ENCODE measurements at places on chromosomes 2 and 18.

DNA sequence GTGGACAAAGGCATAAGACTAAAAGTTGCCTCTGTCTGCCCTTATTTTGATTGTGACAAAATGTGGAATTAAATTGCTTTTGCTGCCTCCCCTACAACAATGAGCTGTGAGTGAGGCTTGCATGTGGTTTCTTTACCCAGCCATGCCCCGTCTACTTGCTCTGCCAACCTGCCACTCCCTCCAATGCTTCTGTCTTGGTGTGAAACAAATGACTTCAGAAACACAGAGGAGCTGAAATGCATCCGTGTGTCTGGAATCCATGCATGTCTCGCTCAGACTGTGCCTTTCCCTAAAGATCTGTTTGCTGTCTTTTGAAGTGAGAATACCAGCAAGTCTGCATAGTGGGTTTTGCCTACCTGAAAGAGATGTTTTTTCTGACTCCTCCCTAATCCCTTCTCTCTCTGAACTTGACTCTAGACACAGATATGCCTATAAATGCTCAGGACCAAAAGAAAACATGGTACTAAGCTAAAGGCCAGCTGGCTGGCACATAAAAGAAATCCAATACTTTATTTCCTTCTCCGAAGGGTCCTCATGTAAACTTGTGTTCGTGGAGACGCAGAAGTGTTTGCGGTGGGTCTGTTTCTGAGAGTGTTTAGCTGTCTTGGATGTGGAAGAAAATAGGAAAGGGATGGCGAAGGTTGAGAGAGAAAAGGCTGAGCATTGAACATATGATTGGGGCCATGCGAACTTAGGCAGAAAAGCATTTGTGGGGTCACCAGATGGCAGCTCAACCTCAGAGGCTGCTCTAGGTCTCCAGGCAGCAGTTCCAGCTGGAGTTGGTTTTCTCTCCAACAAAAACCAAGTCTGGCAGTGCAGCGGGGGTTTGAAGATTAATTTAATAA, 120.5 kb downstream of the CCBE1 start:
- no peak for DNase-seq

DNA sequence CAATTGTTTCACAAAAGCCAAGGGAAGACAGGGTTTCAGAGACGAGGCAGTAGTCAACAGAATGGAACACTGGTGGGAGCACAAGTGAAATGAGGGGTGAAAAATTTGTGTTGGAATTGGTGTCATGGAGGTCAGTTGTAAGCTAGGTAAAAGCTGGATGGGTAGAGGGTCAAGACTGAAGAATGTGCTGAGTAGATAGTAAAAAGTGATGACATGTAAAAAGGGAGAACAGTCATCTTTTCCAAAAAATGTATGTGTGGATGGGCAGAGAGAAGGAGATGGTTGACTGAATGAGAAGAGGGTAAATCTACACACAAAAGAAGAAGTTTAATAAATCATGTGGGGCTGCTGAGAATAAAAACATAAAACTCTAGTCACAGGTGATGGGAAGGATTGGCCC, 92.7 kb upstream of the COL3A1 start:
- DNase-seq = no peak

GRCh38 chr2:186544255-186544675, 45.6 kb upstream of the ITGAV start:
- no peak for DNase-seq

GRCh38 chr2:130156624-130157004, 11.7 kb upstream of the CCDC74B start:
- DNase-seq = no peak

- no peak for DNase-seq
These were observed 90.2 kb downstream of the NPAS2 start for GRCh38 chr2:100910111-100910510.

DNA sequence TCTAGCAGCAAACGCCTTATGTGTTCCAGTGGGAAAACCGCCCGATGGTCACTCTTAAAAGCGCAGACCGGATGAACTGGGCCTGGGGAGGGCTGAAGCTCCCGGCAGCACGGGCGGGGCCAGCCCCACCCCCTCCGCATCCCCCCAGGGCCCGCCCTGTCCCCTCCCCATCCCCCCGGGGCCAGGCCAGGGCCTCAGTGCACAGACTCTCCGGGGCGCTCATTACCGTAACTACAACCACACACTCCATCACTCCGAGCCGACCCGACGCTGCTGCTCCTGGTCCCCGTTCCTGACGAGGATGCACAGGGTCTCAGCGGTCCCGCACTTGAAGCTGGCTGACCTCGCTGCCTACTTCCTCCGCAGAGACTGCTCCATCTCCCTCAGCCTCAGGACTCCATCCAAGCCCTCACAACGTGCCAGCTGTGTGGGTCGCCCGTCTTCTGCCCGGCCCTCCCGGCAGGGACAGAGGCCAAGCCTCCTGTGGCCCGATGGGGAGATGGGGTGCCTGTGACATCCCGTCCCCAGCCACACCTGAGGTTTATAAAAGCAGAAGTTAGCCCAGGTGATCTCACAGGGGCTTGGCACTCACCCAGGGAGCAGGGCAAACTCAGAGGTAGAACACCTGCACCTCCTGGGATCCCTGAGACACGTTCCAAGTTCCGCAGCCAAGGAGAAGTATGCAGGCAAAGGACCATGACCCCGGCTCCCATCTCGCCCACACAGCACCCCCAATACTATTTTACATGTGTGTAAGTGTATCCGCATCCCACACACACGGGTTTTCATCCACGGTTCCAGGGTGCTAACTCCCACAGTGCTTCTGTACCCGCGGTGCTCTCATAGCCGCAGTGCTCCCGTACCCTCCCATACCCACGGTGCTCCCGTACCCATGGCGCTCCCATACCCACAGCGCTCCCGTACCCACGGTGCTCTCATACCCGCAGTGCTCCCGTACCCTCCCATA, 36.0 kb downstream of the SLC66A2 start:
- DNase-seq = no peak

- no peak for DNase-seq
These were observed 896.5 kb upstream of the PIK3C3 start for GRCh38 chr18:41058351-41059125.

- DNase-seq = no peak
These were observed 181.3 kb downstream of the INSIG2 start for GRCh38 chr2:118269408-118270051.

DNA sequence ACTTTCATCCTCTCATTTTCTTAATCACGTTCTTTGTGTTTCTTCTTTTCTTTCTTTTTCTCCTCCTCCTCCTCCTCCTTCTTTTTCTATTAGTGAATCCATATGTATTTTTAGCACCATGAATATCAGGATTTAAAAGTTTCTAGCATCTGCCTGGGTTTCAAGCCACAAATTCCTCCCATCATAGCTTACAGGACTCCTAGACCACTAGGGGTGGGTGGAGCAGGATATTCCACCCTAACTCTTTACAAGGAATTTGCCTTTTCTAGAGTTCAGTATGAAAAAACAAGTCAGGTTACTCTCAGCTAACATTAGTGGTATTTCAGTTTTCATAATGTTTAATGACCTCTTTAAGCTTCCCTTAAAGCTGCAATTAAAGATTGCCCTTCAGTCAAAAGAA, 19.1 kb upstream of the LRRTM1 start:
- no peak for DNase-seq

GRCh38 chr2:178479758-178480226, 465 bp upstream of the PLEKHA3 start:
- no peak for DNase-seq

GRCh38 chr18:75128051-75128605, 80.8 kb downstream of the PTGR3 start:
- DNase-seq = no peak

- DNase-seq = no peak
These were observed 9.4 kb upstream of the EPG5 start for GRCh38 chr18:45976566-45976965.

DNA sequence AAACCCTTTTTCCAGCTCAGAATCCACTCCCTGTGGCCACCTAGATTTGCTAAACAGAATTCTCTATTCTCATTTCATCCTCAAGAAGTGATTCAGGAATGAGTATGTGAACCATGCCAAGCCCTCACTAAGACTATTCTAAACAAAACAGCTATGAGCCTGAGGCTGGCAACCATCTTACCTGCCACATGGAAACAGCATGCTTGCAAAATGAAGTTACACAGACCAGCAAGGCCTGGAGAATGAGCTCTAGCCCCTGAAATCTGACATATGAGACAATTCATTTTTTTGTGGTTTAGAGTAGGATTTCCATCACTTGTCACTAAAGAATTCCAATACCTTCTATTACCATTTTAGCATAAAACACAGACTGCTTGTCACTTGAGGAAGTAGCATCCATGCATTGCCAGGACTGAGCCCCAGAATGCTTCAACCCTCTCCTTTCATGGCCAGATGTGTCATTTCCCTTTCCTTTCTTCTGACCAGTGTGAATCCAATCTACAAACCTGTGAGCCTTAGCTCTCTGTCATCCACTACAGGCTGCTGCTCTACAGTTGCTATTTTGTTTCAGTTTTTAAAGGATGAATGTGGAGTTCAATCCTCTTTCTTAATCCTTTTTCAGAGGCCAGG, 744.3 kb upstream of the ACVR2A start:
- no peak for DNase-seq

DNA sequence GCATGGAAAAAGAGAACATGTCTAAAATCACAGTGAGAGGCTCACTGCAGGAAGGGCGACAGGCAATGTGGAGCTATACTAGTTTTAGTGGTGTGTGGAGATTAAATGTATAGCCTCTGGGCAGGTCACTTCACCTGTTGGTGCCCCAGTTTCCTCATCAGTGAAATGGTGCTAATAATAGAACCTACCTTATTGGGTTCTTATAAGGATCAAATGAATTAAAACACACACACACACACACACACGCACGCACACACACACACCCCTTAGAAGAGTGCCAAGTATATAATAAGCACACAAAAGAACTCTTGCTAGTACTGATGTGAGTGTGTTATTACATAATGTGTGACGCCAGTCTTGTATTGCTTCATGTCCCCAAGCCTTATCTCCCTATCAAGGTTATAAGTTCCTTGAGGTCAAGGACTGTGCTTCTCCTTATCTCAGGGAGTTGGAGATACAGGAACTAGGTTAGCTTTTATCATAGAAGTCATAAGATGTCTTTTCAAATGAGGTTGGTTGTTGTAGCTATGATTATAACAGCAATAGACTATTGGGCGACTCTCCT, 98.0 kb upstream of the CXCR4 start:
- no peak for DNase-seq

GRCh38 chr2:43123486-43123885, 102.9 kb downstream of the ZFP36L2 start:
- DNase-seq = no peak

- DNase-seq = no peak
These were observed 119.1 kb upstream of the RND3 start for GRCh38 chr2:150606380-150607060.

GRCh38 chr18:34223164-34223892, 1.4 kb downstream of the NOL4 start:
- peak; percentile 27 for DNase-seq

DNA sequence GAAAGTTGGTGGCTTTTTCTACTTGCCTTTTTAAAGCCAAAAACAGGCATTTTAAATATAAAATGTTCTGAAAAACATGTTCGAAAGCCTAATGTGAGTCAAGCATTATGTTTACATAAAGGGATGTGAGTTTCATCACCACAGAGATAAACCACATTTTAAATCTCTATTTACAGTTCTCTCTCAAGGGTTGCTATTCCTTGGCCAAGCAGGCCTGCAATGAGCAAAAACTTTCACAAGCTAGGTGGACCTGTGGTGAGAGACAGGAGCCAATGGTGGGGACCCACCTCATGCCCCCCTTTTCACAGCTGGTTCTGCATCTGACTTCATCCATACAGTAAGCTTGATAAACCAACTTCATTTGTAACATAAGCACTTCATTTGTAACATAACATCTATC, 65.1 kb downstream of the CUL3 start:
- DNase-seq = no peak

GRCh38 chr2:16664809-16665747, 556 bp downstream of the CYRIA start:
- no peak for DNase-seq

- no peak for DNase-seq
These were observed 92.7 kb upstream of the SNTG2 start for GRCh38 chr2:857937-858336.

DNA sequence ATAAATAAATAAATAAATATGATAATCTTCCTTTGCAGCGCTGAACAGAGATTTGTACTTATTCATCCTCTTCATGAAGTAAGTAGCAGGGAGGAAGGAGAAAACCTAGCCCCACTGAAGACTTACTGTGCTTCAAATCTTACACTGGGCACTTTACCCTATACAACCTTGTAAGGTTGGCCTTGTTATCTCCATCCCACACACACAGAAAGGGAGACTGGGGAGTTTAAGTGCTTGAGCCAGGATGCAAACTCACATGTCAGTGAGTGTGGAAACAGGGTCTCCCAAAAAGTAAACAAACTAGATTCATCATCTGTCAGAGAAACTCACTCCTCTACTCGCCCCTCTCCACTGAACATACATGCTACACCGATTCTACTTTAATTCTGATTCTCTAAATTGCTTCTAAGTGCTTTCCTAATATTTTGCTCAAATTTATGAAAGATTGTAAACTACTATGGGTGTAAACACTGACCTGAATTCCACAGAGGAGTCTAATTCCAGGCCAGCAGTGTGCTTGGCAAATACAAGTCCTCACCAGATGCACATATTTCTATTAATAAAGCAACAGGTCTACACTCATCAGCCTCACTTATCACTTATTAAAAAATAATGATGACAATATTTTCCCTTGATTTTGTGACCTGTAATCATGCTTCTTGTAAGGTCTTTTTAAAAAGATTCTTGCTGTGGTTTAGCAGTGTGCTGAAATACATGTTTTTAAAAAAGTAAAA, 155.5 kb downstream of the TCF4 start:
- no peak for DNase-seq

DNA sequence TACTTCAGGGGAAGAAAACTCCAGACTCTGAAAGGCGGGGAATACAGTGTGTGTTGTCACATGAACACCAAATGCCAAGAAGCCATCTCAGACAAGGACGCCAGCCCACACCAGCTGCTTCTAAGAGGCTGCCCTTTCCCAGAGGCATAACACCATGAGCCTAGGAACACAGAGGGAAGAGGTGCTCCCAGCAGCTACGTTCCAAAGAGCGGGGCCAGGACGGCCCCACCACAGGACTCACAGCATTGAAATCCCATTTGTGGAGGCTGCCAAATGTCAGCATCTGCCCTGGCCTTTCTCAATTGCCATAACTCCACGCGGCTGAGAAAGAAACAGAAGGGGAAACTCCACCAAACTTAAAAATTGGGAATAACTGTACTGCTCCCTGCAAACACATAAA, 20.1 kb upstream of the ID2 start:
- DNase-seq = no peak

- DNase-seq = no peak
These were observed 11.6 kb downstream of the SRSF7 start for GRCh38 chr2:38739524-38739923.

DNA sequence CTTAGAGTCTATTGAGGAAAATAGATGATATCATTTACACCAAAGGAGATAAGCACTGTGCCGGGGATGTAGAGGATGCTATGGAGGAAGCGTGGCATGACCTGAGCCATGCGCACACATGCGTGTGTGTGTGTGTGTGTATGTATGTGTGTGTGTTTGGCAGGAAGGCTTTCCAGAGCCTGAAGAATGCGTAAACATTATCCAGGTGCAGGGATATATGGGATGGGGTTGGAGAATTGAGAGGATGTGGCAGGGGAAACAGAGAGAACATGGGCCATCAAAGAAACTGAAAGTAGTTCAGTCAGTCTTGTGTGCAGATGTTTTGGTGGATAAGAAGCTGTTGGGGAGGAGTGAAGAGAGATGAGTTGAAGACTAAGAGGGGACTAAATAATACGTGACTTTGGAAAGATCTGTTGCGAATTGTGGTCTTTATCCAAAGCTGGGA, 9.3 kb upstream of the STAT1 start:
- no peak for DNase-seq

GRCh38 chr2:186032102-186032738, 293.6 kb downstream of the FSIP2 start:
- DNase-seq = no peak
